ENCODE measurements at places on chromosomes 12 and 14.

- no peak for DNase-seq
Observed at GRCh38 chr12:3213188-3213587, 136.0 kb downstream of the TSPAN9 start.

- DNase-seq = no peak
Observed at GRCh38 chr12:112294793-112295192, 87.4 kb downstream of the HECTD4 start.

DNA sequence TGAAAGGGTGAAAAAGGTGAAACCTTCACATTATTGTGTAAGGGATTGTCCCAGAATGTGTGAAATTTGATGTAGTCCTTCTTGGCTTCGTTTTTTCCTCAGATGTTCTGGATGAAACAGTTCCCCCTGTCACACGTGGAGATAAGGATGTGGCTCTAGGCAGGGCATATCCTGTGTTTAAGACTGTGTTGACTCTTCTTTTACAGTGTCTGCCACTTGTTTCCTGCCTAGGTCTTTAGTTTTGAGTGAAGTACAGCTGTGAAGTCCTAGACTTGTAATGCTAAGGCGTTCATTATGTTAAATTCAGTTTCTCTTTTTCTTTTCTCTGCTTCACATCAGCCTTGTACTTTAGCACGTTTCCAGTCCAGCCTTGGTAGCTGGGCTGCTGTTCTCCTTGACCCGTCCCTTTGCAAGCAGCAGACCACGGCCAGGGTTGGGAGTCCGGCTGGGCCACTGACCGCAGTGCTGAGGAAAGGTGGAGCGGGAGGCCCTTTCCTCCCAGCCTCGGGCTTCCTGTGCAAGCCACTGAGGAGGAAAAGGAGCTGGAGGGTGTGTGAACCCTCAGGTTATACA lies 59.1 kb downstream of the RASSF3 start:
- no peak for DNase-seq

DNA sequence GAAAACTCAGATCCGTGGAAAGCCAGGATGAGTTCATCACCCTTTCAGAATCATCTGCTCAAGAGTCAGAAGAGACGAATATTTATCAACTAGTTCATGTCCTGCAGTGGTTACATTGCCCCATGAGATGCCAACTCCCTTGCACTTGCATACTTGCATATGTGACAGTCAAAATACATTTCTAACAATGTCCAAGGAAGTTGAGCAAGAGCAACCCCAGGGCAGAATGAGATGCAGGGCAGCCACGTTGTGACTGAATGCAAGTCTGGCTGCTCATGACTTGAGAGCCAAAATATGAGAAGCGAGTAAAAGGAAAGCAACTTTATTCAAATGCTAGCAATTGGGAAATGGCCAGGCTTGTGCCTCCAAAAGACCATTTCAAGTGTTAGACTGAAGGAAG lies 23.6 kb upstream of the UTP20 start:
- DNase-seq = no peak

DNA sequence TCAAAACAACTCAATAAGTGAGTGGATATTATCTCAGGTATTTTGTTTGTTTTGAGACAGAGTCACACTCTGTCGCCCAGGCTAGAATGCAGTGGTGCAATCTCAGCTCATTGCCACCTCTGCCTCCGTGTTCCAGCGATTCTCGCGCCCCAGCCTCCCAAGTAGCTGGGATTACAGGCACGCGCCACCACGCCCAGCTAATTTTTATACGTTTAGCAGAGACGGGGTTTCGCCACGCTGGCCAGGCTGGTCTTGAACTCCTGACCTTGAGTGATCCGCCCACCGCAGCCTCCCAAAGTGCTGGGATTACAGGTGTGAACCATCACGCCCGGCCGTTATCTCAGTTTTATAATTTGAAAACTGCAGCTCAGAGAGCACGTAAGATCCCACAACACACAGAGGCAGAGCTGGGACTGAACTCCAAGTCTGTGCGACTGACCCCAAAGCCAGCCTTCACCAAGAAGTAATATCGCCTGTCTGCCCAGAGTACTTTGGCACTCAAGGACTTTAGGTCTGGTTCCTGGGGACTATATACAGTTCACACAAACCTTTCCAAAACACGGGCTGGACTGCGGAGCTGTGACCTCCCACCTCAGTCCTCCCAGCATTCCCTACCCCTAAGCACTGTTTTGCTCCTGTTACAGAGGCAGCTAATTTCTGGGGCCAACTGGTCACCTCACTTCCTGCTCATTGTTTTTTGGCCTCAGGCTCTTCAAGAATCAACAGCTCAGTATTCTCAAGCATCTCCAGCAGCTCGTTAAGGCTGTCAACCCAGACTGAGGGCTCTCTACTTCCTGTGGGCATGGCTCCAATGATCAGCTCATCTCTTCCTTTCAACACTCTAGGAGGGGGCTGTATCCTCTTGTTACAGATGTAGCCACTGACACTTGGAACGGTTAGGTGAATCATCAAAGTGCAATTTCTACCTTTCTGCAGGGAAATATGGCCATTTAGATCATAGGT lies 22.5 kb downstream of the TESC start:
- DNase-seq = no peak

- no peak for DNase-seq
Observed at GRCh38 chr14:106613256-106613655, 1086.9 kb downstream of the TMEM121 start.

- DNase-seq = no peak
Observed at GRCh38 chr12:47877081-47877480, 27.7 kb downstream of the VDR start.

- DNase-seq = no peak
Observed at GRCh38 chr14:91919814-91920213, 27.7 kb downstream of the FBLN5 start.

- DNase-seq = no peak
Observed at GRCh38 chr12:29041621-29042020, 107.5 kb upstream of the FAR2 start.

GRCh38 chr14:59632381-59632780 lies 55.8 kb upstream of the CCDC175 start:
- peak; percentile 35 for DNase-seq

DNA sequence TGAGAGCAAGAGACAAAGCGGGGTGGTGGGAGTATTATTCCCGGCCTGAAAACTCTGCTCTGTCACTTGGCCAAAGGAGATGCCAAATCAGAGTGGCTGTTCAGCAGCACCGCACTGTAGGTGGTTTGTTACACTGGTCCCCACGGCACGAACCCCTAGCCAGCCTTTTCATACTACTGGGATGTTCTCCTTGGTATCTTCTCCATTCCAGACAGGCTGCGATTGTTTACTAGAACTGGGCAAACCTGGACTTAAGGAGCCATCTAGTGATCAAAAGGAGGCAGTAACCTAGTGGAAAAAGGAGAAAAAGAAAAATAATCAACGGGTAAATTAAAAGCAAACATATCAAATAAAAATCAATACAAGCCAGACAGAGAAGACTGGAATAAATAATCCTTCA lies 58.9 kb upstream of the TMTC2 start:
- no peak for DNase-seq

GRCh38 chr12:41573445-41573844 lies 385.3 kb downstream of the PDZRN4 start:
- DNase-seq = no peak

GRCh38 chr12:96323906-96324305 lies 76.3 kb downstream of the CDK17 start:
- DNase-seq = no peak

DNA sequence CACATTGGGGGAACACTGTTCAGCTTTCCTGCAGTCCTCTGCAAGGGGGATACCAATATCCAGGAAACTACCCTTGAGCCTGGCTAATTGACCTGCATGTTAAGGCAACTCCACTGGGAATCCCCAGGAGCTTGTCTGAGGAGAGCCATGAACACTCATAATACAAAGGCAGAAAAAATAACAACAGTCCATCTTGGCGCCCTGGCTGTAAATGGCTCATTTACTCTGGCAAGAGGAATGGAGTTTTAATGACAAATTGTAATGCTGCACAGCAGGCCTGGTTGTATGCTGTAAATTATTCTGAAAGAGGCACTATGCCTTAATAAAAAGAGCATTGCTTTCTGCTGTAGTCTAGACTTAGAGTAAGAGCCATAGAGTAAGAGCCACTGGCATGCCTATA lies 58.3 kb downstream of the SLC8A3 start:
- DNase-seq = no peak

DNA sequence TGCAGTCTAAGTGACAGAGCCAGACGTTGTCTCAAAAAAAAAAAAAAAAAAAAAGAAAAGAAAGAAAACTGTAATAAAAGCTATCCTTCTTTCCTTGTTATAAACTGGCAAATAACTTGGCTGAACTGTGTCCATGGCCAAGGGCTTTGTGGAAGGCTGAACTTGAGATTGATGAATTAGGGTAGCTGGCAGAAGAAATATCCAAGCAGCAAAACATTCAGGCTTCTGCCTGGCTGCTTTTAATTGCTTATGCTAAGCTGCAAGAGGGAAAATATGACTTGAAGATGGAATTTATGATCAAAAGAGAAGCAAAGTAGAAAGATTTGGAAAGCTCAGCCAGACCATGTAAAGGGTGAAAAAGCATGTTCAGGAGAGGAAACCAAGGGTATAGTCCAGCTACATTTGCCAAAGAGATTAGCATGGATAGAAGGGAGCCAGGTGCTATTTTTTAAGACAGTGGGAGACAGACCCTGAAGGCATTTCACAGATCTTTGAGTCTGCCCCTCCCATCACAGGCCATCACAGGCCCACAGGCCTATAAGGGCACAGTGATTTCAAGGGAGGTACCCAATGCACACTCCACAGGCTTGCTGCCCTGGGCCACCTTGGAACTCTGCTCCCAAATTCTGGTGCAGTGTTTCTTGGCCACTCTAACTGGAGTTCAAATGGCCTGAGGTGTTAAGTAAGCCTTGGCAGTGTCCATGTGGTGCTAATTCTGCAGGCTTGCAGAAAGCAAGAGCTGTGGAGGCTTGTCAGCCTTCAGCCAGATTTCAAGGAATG lies 226.0 kb downstream of the AEBP2 start:
- no peak for DNase-seq

DNA sequence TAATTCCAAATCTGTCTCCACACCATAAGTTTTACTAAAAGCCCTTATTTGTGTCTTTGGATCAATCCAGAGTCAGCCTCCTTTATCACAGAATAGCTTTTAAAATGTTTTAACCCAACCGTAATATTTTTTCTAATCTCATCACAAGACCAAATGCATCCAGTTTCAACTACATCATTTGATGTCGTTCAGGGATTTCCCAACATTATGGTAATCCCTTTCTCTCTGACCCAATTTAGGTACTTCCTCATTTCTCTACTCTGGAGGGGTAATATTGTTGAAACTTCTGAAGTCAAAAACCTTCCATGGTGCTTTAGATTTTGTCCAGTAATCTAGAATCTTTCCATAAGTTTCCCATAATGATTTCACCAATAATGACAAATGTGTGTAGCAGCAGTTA lies 596.8 kb downstream of the SOX5 start:
- DNase-seq = no peak

GRCh38 chr12:6824085-6824775 lies 2.6 kb downstream of the GPR162 start:
- DNase-seq = no peak

Measured in neural crest cell (in vitro differentiated cells).